ENCODE measurements at places on chromosomes 1 and 21.

- no peak for DNase-seq
Measured at GRCh38 chr1:85121744-85122143, 73.4 kb upstream of the MCOLN3 start.

DNA sequence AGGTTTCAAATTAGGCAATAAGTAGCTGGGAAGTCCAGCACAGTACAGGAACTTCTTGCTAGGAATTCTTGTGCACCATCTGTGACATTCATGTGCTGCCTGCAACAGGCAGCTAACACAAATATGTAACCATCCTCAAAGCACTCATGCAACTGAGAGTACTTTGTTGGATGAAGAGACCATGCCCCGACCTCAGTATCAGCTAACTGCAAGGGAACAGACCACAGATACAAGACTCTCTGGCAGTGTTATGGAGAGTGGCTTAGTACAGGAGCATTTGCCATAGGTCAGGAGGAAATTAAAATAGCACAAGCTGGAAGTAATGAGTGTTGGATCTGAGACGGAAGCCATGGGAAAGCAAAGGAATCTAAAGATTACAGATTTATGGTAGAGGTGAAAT is 123.6 kb downstream of the LRRC53 start:
- no peak for DNase-seq

DNA sequence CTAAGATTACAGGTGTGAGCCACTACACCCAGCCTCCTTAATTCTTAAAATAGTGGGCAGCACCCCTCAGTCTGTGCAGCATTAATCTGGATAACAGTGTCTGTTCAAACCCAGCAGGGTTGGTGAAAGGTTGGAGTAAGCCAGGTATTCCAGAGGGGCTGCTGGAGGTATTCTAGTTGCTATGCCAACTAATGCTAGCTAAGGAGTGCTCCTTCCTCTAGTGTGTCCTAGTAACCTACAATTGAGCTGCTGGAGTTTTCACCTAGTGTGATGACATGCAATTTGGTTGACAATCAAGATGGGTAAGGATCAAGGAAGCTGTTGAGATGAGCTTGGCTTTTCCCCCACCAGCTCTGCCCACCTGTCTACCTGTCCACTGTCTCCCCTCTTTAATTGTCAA is 100.2 kb upstream of the IPO9 start:
- DNase-seq = no peak

GRCh38 chr1:37620707-37621106 is 14.0 kb downstream of the RSPO1 start:
- no peak for DNase-seq

All from CD8-positive, alpha-beta memory T cell (primary cell).